Osteoblast (primary cell): ENCODE measurements at places on chromosomes 2 and 18. TPM values are rescaled to one million over a fixed set of nuclear protein-coding genes. Genes with fewer than 3 reads are reported as not detected.

MC2R gene
- not detected in 2 replicates for total RNA-seq

DNA sequence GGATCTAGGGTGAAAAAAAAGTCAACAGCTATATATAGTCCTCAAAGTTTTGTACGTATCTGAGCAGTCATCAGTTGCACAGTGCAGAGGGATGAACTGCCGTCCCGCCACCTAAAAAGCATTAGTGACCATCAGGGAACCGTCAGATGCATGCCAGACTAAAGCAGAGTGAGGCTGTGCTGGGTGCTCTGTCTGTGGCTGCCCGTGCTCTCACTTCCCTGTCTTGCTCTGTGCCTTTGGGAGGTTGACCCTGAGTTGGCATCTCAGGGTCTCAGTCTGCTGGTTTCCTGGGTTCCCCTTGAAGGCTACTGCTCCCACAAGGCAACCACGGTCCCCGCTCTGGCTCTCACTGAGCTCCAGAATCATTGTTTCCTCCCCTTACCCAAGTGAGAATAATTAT lies 11.1 kb downstream of the CLUL1 start:
- DNase-seq: no peak

GRCh38 chr2:44009136-44009735 lies 13.4 kb upstream of the LRPPRC start:
- no peak for DNase-seq

MALT1 gene
- total RNA-seq: 53.6 and 55.7 TPM in 2 replicates

CRYGC gene
- not detected in 2 replicates for total RNA-seq

- no peak for DNase-seq
These were observed 73.4 kb downstream of the RAPH1 start for GRCh38 chr2:203461746-203462145.

DNA sequence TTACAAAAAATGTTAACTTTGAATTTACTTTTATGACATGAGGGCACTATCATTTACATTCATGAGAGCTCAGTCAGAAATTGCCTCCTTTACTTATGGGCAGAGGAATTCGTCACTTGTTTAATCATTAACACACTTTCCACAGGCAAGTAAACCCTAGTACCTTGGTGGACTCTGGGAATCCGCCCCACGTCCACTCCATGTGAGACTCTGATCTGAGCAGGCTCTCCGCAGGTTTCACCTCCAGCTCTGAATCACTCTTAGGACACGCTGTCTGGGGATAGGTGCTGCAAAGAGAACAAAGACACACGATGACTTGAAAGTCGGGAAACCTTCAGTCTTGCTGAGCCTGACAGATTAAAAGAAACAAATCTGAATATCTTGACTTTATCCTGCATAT lies 73.6 kb downstream of the LPIN2 start:
- DNase-seq: no peak

KCNJ3 gene
- total RNA-seq: not detected in 2 replicates

GRCh38 chr18:22485808-22486244 lies 68.1 kb upstream of the CTAGE1 start:
- DNase-seq: no peak
